CD4-positive, alpha-beta T cell treated with Interleukin-4 for 1 hour (primary cell): ENCODE measurements at places on chromosomes 5 and 9.

GRCh38 chr5:147949711-147950573, 43.6 kb upstream of the C5orf46 start:
- no peak for DNase-seq

GRCh38 chr5:59276325-59276675, 617.2 kb downstream of the PDE4D start:
- DNase-seq, result no peak

DNA sequence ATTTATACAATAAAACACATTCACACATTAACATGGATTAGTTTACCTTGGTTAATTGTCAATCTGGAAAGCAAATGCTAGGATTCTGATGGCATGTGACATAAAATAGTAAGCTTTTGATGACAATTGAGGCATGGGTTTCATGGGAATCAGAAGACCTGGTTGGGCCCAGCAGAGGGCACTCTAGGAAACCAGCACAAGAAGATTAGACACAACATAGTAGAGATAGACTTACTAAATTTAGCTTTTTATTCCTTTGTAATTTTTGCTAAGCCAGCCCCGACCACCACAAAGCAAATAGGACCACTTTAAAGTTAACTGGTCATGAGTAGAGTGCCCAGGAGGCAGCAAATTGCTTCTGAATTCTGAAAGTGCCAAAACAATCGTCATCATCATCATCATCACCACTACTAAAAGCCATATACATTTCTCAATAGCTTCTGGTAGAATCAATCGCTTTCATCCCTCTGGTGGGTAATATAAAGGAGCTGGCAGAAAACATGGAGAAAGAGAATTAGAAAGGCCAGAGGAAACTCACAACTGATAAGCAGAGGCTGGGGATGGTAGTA, 163.2 kb downstream of the ARRDC3 start:
- peak; percentile 25 for DNase-seq

DNA sequence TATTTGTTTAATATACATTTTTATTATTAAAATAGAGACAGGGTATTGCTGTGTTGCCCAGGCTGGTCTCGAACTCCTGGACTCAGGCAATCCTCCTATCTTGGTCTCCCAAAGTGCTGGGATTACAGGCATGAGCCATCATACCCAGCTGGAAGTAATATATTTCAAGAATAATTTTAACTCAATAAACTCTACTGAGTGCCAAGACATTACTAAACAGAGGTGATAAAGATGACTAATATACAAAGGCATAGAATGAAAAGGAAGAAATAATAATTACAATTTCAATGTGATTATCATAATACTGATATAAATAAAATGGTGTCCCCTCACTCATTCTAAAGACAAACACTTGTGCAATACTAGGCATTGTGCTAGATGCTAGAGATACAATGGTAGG, 13.9 kb downstream of the GOLPH3 start:
- no peak for DNase-seq

- DNase-seq, result no peak
These were observed 13.6 kb upstream of the CAST start for GRCh38 chr5:96648593-96648992.

DNA sequence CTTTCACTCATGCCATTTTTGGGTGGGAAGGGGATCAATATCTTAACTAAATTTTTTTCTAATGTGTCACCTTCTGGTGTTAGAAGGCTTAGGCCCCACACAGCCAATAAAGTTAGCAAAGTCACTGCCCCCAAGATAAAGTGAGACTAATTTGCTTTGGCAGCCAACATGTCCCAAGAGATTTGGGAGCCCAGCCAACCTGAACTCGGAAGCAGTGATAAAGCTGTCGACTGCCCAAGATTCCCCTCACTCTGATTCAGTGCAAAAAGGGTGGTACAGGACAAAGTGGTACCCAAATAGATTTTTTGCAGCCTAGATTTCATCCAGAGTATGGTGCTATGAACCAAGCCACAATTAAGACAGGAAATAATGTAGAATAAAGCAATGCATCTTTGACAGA, 572.5 kb upstream of the ARRDC3 start:
- no peak for DNase-seq

DNA sequence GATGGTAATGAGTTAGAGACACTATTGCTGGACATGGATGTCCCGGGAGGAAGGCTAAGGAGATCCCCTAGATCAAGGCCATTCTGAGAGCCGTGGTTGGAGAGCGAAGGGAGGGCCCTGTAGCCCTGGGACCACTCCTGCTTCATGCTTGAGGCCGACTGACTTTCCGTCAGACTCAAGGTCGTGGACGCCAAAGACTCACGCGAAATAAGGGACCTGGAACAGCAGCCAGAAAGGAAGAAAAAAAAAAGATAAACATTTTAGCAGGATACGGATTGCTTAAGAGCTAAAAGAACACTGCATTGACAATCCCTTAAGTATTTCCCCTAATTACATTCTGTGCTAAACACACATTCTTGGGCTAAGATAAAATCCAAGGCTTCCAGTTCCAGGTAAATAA, 181.2 kb downstream of the GLIS3 start:
- no peak for DNase-seq

DNA sequence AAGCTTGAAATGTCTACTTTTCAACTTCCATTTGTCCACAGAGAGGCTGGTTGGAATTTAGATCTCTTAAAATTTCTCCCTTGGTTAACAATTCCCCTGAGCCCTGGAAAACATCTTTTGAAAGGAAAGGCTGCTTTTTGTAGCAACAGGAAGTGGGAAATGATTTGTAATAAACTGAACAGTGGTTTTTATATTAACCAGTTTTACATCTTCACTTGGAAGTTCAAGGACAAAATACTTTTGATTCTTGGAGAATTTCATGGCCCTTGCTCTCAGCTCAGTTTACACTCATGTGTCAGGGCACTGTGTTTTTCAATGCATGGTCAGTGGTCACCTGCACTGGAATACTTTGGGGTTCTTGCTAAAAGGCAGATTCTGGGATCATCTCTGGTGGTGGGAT, 9.9 kb downstream of the MLANA start:
- no peak for DNase-seq

GRCh38 chr5:172598251-172599203, 42.5 kb upstream of the NEURL1B start:
- DNase-seq, result no peak

DNA sequence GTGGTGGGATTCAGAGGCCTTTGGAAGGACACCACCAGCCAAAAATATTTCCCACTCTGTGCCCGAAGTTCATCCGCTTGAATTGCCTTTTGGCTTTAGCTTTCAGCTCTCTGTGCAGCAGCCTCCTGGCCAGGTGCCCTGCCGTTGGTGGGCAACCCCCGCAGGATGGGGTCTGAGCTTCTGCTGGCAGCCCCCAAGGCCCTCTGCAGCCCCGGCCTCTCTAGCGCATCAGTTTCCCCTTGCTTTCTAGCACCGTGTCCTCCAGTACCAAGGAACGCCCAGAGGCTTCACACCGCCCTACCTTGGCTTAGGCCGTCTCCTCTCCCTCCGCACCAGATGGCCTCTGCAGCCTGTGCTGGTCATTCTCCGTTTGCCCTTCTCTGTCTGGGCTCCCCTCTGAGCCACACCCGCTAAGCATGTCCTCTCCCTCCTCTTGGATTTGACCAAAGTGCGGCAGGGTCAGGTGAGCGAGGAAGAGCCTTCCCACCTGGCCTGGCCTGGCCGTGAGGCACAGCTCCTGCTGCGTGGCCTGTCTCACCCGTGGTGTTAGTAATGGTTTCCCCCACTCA, 4.2 kb upstream of the TSC1 start:
- DNase-seq, result no peak

- no peak for DNase-seq
These were observed 368.3 kb upstream of the SPATA31A5 start for GRCh38 chr9:60545878-60546385.

DNA sequence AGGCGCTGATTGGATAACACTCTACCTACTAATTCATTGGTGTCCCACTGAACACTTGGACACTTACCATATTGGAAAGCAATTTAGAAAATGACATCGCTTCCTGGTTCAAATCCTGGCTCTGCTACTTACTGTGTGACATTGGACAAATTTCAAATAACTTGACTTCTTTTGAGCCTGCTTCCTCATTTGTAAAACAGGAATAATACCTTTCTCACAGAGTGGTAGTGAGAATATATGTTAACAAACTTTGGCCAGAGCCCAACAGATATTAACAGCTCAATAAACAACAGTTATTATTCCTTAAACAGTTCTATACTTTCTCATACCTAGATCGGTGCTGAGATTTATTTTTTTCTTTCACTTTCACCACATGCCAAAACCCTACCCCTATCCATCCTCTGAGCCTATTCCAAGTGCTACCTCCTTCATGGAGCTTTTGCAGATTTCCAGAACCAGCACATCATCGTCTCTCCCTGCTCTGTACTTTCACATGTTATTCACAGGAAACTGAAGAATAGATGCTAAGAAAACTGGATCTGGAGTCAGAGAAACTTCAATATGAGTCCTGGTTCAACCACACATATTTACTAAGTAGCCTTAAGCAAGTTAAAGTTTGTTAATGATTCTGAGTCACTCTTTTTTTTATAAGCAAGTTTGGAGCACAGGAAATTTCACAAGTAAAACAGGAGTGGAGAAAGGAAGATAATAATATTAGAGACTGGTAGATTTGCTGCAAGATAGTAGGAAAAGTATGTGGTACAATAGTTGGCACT, 92.3 kb downstream of the STRBP start:
- DNase-seq, result no peak
